ENCODE measurements at places on chromosomes 13 and 19. TPM values are rescaled to one million over a fixed set of nuclear protein-coding genes. Genes with fewer than 3 reads are reported as not detected.

EDNRB gene
- total RNA-seq, result not detected

CCNA1 gene
- 0.31 TPM for total RNA-seq

C19orf33 gene
- total RNA-seq, result 777 TPM

KLK14 gene
- 0.28 TPM for total RNA-seq

SPRED3 gene
- total RNA-seq, result 3.4 TPM

ZNF99 gene
- not detected for total RNA-seq

OVOL3 gene
- total RNA-seq, result not detected
